ENCODE measurements at places on chromosomes 1 and 21.

DNA sequence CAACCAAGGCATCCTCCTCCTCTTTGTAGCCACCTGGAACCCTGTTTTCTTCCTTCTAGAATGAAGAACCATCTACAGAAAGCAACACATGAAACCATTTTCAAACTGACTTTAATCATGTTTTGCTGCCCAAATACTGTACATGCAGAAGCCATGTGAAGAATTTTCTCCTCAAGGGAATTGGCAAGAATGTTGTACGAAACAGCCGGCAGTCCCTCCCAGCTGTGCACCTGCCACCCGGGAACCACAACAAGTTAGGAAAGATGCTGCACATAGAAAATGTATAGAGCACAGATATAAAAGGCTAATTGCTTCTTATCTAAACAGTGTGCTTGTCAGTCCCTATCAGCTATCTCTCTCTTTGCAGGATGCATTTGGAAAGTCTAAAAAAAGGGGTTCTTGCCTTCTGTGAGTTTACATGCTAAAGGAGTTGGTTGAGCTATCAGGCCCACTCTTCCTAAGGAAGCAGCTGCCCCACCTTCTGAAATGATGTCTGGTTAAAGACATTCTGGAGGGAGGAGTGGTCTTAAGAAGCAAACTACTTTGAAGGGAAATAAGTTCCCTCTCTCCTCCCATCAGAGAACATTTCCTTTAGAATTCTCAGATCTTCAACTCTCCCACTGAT, 44.8 kb downstream of the RIMS3 start:
- DNase-seq: no peak

DNA sequence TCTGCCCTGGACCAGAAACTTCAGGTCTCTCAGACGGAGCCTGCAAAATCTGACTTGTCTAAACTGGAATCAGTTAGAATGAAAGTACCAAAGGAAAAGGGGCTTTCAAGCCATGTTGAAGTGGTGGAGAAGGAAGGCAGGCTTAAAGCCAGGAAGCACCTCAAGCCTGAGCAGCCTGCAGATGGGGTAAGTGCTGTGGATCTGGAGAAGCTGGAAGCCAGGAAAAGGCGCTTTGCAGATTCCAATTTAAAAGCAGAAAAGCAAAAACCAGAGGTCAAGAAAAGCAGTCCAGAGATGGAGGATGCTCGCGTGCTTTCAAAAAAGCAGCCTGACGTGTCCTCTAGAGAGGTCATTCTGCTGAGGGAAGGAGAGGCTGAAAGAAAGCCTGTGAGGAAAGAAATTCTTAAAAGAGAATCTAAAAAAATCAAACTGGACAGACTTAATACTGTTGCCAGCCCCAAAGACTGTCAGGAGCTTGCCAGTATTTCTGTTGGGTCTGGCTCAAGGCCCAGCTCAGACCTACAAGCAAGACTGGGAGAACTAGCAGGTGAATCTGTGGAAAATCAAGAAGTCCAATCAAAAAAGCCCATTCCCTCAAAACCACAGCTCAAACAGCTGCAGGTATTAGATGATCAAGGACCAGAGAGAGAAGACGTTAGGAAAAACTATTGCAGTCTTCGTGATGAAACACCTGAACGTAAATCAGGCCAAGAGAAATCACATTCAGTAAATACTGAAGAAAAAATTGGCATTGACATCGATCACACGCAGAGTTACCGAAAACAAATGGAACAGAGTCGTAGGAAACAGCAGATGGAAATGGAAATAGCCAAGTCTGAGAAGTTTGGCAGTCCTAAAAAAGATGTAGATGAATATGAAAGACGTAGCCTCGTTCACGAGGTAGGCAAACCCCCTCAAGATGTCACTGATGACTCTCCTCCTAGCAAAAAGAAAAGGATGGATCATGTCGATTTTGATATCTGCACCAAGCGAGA, 46.6 kb downstream of the ZBTB17 start:
- no peak for DNase-seq

DNA sequence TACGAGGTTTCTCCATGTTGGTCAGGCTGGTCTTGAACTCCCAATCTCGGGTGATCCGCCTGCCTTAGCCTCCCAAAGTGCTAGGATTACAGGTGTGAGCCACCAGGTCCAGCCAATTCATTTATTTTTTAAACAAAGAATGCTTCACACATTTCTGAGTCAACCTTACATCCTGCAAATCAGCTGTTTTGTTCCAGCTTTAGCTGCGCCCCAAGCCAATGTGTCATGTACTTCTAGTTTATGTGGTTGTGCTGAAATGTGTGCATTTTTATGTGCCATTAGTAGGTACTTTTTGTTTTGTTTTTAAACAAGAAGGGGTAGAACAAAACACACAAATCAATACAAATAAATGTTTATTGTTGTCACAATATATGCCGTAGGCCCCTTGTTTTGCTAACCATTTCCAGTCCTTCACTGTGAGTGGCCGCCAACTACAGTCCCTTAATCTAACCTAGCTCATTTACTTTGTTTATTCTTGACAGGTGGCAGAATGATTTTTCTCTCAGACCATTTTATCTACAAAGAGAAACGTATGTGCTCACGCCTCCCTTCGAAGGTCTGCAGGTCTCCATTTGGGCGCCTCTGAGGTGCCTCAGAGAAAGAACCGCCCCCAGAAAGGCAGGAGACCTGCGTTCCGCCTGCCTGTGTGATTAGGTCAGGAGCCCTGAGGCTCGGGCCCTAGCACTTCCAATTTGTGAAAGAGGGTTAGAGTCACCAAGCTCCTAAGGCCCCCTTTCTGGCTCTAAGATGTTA, 2.8 kb upstream of the CASQ2 start:
- no peak for DNase-seq

DNA sequence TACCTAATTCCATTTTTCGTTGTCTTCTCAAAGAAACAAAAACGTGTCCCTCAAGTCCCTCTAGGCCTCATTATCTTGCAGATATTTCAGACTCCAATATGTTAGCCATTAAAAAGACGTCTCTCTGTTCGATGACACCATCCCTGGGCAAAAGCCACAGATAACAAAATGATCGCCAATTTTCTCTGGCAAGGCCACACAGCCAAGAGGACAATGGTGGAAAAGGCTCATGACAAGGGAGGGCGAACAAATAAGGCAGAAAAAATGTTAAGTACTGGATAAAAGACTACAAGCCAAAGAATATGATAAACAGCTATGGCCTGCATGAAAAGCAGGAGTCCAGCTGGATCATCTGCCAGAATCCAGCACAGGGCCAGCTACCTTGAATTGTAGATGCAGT, 82.9 kb downstream of the TBX15 start:
- DNase-seq: no peak

DNA sequence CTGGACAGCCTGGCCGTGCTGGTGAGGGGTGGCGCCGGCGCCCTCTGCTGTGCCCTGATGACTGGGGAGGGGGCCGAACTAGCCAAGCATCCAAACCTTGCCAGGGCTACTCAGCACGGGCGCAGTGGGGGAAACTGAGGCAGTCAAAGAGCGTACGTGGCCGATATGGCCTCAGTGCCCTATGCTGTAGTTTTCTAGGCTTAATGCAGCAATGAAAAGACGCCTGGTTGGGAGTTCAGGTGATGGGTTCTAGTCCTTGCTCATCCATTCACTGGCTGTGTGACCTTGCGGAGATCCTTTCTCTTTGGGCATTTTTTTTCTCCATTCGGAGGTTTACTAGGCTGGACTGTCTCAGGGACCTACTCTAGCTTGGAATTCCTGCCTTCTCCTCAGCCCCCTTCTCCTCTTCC, 822 bp downstream of the MTX1 start:
- no peak for DNase-seq

- DNase-seq: no peak
Measured at GRCh38 chr1:204345438-204345841, 14.3 kb downstream of the PLEKHA6 start.

DNA sequence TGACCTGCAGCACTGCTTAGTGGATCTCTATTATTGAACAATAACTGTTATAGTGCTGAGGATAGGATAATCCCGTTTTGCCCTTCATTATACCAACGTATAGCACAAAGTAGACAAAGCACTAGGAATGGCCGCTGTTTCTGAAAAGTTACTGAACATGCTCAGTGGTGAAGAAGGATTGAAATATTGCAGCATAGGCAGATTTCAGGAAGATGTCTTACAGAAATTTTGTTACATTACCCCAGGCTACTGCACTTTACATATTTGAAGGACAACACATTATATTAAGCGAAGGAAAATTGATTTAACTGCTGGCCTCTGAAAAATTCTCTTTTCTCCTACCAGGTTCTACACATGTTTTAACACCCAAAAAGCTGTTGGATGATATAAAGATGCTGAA, 48.5 kb downstream of the AKNAD1 start:
- DNase-seq: no peak

DNA sequence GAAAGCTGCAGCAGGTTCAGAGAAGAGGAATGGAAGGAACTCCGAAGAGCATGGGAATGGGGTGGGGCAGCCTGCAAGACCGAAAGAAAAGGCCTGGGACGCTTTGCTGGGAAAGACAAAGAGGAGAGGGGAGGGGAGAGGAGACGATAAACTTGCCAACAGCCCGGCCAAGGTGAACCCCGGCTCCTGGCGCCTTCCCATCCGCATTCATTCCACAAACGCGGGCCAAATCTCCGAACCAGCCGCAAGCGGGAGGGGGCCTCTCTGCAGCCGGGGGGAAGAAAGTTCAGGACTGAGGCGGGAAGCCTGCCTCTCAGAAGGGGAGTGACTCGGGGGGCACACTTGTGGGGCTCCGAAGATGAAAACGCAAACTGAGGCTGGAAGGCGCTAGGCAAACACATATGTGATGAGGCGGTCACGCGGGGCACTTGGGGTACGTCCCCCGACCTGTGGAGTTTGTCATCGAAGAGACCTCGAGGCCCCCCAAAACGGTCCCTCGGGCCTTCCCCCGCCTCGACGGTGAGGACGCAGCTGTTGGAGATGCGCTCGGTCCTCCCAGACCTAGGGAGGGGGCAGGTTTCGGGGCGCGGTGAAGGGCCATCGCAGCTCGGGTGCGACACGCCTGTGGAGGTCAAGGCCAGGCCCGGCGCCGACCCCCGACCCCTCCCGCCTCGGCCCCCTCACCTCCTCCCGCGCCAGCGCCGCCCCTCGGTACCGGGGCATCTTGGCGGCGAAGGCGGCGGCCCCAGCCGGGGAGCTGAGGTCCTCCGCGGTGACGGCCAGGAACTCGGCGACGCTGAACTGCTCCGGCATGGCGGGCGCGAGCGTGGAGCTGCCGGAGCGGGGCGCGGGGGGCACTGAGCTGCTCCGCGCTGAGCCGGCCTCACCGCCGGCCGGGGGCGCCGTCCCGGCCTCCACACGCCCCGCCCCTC, at the start of gene ASAP3:
Gene ASAP3, minus strand, starts transcription at position 859 of the 932 bp plus-strand sequence. Its CDS starts 46 bp downstream, at position 813.
- DNase-seq: no peak

GRCh38 chr1:234214911-234215892, 158.1 kb upstream of the COA6 start:
- DNase-seq: no peak

GRCh38 chr1:67674260-67675011, 10.6 kb upstream of the GADD45A start:
- no peak for DNase-seq

- DNase-seq: no peak
Measured at GRCh38 chr21:43989401-43989800, 22.7 kb upstream of the TRAPPC10 start.

DNA sequence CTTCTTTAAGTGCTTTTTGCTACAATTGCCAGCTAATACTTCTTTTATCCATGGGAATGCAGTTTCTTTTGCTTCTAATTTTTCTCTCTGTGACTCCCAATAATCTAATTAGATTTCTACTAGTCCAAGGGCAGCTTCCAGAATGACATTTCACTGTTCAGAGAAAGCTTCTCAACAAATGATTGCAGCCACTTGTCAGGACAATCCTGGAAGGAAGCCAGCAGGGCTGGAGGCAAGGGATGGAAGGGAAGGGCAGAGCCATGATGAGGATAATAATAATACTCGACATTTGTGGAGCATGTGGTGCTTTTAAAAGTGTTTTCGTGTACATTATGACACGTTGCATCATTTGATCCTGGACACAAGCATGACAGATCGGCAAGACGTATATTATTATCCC, 19.4 kb downstream of the F11R start:
- no peak for DNase-seq

DNA sequence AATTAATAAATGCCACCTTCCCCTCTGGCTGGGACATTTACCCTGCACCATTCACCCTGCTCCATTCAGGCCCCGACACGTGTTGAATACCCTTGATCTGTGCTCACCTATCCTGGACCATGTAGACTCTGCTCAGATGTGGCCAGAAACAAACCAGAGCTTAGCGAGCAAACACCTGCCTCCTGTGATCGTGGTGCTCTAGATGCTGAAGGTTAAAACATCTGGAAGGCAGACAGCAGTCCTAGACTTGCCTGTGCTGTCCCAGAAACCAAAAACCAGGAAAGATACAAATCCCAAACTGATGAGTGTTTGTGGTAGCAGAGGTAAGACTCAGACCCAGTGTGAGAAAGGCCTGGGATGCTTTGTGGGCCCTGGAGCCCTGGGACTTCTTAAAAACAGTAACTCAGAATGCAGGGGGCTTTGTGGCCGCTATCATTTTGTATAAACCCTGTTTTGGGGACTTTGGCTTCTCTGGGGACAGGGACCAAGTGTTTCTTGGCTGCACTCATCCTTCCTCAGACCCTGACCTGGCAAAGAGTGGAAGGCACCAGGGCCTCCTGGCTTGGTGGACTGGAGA, 99.6 kb downstream of the DMRTB1 start:
- no peak for DNase-seq

- no peak for DNase-seq
Measured at GRCh38 chr1:28792644-28793121, 19.3 kb upstream of the OPRD1 start.

GRCh38 chr1:247448107-247448791, 9.7 kb downstream of the OR2B11 start:
- no peak for DNase-seq
